ENCODE measurements at places on chromosomes 6 and 20.

DNA sequence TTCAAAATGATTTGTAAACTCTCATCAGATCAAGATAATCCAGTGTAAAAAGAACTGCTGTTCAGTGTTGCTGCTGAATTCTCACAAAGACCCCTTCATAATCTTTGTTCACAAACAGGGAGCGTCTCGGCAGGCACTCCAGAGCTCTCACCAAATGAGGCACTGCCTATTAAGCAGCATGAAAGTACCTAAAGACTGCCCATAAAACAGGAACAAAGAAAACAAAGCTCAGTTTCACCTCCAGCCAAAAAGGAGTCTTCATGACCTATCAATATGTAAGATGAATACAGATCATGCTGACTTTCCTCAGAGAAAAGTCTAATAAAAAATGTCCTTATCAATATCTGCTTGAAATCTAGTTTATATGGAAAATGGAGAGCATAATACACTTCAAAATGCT, 41.8 kb downstream of the GPR63 start:
- no peak for DNase-seq

DNA sequence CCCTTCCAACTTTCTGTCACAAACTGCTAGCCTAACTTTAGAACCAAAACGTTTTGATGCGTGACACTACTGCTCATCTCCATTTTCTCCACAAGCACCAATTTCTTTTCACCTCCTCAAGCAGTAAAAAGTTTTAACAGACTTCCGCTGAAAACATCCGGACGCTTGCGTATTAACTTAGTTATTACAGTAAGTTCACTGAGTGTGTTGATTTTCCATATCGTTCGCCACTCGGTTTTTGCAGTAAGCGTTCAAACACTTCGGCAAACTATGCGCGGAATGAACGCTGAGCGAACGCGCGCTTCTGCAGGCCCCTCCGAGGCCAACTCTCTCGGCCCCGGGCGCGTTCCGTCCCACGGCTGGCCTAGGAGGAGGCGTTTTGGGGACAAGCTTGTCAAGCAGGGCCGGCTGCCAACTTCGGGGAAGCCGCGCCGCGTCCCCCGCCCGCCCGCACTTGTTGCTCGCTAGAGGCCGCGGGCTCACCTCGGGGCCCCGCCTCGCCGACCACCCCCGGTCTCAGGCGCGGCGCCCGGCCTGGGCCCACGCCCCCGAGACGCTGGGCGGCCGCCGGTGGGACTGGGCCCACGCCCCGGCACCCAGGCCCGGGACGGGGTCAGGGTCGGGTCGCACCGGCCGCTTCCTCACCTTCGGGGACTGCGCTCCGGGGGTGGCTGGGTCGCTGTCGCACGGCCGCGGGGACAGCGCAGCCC, 945 bp downstream of the PHF10 start:
- DNase-seq = peak; percentile 45

- peak; percentile 62 for DNase-seq
These were observed 142.9 kb downstream of the TPBG start for GRCh38 chr6:82506526-82506925.

GRCh38 chr20:36975099-36975818, 23.8 kb upstream of the SAMHD1 start:
- no peak for DNase-seq

DNA sequence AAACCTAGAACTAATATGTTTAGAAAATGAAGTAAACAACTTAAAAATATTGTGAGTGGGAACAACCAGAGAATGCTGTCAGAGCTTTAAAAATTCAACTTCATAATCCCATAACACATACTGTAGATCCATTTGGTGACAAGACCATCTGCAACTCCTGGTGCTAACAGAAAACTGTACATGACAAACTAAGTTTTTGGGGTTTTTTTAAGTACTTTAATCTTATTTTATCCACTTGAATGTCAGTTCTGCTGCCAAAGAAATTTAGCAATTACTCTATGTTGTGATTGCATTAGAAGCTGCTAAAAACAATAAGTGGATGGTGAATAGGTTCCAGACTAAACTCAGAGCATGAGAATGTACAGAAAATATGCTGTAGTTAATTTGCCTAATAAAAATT, 345.4 kb downstream of the COL12A1 start:
- no peak for DNase-seq

- DNase-seq = no peak
These were observed 27.0 kb upstream of the ADGRF5 start for GRCh38 chr6:46948699-46949098.

DNA sequence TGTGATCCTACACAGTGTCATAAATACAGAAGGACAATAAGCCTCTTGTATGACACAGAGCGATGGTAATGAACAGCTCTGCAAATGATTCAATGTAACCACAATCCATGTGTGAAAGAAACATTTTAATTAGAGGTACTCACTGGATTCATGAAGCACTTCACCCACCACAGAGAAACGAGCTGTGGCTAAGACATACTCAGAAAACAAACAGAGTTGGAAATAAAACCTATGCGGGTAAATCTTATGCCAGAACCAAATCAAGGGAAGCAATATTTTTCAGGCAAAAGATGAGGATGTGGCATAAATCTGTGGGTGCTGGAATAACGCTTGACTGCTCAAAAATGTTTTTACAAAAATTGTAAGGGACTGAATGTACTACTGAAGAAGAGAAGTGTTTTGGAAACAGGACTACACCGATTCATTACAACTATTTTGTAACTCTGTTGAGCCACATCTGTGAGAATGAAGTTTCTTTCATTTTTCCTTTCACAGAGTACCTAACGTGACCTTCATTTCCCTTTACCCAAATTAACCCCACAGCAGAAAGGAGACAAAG, 112.1 kb downstream of the WDR27 start:
- DNase-seq = peak; percentile 56

DNA sequence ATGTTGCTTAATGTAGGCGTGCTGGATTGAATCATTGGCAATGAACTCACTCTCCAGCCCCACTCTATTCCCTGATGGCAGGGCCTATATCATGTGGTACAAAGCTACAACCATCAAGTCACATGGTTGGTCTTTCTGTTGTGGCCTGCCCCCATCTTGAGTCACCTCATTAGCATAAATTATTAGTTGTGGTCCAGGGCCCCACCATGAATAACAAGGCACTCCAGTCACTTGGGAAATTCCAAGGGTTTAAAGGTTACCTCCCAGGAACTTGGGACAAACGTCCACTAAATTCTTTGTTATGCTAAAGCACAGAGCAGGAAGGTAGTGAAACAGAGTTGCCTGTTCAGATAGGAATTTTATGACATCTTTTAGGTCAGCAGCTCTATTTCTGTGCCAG, 193.7 kb downstream of the SLC35F1 start:
- DNase-seq = no peak

DNA sequence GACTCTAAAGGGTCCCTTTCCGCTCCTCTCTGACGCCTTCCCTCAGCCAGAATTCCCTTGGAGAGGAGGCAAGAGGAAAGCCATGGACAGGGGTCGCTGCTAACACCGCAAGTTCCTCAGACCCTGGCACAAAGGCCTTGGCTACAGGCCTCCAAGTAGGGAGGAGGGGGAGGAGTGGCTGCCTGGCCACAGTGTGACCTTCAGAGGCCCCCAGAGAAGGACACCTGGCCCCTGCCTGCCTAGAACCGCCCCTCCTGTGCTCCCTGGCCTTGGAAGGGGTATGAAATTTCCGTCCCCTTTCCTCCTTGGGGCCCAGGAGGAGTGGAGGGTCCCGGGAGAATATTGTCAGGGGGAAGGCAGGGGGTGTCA, 2.7 kb downstream of the VEGFA start:
- no peak for DNase-seq

- DNase-seq = peak; percentile 6
These were observed 612.4 kb upstream of the IMPG1 start for GRCh38 chr6:76684875-76685274.

DNA sequence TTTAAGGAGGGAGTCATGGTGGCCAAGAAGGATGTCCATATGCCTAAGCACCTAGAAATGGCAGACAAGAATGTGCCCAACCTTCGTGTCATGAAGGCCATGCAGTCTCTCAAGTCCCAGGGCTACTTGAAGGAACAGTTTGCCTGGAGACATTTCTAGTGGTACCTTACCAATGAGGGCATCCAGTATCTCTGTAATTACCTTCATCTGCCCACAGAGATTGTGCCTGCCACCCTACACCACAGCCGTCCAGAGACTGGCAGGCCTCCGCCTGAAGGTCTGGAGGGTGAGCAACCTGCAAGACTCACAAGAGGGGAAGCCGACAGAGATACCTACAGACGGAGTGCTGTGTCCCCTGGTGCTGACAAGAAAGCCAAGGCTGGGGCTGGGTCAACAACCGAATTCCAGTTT, 115.0 kb downstream of the HFE start:
- DNase-seq = no peak

DNA sequence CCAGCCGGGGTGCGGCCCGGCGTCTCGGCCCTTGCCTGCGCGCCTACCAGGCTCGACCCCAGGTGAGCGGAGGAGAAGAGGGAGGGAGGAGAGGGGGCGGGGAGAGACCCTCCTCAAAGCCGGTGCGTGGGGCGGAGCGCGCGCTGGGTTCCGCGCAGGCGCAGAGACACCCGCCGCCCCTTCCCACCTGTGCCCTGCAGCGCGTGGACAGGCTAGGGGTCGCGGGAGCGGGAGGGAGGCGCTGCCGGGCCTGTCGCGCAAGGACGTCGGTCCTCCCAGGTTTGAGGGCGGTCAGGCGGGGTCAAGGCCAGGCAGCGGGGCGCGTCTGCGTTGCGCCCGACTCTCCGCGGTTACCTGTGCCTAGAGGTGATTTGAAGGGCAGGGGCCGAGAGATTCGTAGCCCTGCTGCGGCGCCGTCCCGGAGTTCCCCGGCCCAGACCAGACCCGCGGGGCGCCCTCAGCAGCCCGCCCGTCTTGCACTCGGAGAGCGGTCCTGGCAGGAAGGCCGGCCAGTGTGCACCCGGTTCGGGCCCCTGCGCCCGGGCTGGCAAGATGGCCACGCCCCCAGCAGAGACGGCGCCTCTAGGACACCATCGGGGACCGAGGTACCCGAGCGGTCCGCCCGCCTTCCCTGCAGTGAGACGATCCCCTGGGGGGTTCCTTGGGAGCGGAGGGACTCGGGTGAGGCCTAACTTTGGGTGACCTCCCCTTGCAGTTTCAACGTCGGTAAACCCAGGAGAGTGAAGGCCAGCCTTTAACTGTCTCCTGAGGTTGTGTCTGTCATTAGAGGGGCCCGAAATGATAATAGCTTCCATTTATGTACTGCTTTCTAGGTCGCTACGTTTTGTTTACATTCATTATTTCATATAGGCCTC, 546 bp downstream of the C6orf136 start:
- DNase-seq = peak; percentile 23

GRCh38 chr20:48880981-48881657, 40.4 kb upstream of the ARFGEF2 start:
- DNase-seq = no peak

DNA sequence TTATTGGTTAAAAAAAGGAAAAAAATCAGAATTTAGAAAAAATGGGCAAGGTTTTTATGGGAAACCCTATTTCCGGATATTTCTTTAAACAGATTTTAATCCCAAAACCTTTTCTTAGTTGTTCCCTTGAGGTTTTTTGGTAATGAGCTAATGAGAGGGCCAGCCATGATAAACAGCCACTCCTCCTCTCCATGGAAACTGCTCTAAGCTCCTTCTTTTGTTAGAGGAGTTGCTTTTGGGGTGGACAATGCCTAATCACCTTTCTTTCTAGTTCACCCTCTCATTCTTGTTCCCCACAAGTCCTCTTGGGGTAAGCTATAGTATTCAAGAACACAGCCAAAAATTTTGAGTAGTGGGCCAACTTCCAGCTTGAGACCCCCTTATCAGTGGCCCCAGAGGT, 105.0 kb upstream of the FAM184A start:
- no peak for DNase-seq

DNA sequence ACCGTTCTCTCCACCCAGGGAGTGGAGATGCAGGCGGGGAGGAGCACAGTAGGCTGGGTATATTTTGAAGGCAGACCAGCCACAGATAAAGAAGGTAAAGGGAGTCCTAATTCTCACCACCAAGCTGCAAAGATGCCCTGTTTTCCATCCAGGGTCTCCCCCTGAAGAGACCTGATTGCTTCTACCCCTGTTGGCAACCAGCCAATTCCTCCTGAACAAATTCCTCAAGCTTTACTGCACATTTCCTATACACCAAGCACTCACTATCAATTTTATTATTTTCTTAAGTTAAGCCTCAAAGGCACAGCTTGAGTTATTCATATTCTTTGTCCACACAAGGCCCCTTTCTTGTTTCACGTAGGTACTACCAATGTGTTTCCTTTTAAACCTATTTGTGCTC, 214.4 kb downstream of the EYA2 start:
- no peak for DNase-seq

GRCh38 chr6:40536442-40536841, 50.7 kb downstream of the LRFN2 start:
- DNase-seq = no peak

Data from fibroblast of mammary gland (primary cell).